ENCODE measurements at places on chromosomes 12 and 14.

GRCh38 chr14:81478446-81478845 lies 55.2 kb downstream of the SEL1L start:
- no peak for DNase-seq

DNA sequence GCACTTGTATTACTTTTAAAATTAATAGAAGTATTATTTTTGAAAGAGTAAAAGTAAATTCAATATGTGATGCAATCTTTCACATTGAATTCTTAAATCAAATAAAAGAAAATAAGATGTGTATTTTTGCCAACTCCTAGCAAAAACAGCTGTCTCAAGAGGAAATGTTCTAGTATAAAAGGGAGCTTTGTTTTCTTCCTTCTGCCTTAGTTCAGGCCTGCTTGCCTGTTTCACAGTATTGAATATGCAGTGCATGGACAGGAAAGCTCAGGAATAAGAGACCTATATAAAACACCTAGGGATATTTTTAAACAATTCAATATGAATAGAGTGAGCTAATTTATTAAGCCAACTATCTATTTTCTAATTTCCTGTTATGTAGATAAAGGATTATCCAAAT lies 294.8 kb upstream of the G2E3 start:
- DNase-seq: no peak

DNA sequence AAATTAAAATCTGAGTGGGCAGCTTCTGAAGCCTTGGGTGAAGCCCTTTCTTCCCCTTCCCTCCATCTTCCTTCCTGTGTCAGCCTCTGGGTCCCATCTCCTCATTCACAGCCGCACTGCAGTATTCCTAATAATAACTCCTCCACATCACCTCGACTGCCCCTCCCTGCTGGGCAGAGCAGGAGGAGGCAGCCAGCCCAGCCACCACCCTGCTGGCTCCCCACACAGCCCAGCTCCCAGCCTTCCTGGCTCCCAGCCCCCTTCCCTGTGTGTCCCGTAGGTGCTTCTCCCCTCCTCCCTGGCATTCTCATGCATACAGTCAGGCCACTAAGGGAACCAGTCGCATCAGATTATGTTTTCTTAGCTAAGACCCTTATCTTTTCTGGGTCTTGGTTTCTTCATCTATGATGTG lies 3.7 kb downstream of the IFFO1 start:
- DNase-seq: no peak

DNA sequence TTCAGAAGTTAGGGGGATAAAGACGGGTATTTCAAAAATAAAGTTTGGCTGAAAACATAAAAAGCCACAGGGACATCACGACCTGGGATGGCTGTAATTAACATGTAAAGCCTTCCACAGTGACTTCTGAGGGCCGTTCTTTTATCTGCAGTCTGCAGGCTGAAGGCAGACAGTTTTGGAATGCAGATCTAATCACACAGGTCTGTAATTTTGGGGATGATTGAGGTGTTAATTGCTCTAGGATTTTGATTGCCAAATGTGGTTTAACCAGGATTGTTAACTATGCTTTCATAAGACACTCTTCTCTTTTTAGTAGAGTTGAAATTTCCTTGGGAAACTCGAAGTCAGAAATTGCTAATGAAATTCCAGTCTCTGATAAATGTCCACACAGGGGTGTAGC lies 355.5 kb downstream of the ATP23 start:
- no peak for DNase-seq

DNA sequence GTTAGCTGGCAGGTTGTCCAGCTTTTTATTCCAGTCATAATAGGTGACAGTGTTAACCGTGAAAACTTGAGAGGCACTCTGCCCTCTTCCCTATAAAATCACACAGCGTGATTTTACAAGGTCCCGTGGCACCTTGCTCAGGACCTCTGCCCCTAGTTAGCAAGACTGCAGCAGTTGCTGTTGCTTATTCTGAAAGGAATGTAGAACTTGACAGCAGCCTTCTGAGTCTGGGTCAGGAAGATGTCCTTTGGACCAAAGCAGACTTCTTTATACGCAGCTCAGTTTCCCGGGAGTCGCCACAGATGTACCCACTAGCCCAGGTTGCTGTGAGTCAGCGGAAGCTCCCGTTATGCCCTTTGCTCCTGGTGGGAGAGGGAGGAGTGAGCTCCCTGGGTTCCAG lies 13.2 kb downstream of the PRKAB1 start:
- DNase-seq: no peak

DNA sequence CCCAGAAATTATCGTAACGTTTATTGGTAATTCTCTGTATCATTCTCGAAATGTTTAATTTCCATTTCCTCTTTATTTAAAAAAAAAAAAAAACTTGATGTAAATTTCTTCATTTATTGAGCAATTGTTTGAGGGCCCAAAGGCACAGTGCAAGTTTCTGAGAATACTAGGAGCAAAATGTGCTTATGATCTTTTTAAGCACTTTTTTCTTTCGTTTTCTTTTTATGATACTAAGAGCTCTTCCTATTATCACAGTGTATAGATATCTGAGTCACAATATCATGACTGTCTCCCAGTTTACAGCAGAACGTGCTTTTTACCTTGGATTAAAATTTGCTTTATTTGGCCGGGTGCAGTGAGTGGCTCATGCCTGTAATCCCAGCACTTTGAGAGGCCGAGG lies 5.6 kb downstream of the ATP2A2 start:
- DNase-seq: no peak

DNA sequence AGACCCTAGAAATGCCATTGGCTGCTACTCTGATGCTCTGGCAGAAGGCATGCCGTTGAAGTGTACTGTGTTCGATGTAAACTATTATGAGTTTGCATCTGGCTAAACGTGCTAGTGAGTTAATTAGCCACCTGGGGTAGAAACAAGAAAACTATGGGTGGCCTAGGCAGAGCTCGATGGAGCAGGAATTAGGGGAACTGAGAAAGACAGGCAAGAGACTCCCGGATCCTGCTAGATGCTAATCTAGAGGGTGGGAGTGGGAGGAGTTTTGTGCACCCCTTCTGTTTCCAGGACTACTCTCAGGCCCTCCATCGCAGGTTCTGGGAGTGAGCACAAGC lies 32.0 kb downstream of the TMEM63C start:
- DNase-seq: no peak

GRCh38 chr12:18683327-18684013 lies 54.3 kb downstream of the PLCZ1 start:
- DNase-seq: no peak

DNA sequence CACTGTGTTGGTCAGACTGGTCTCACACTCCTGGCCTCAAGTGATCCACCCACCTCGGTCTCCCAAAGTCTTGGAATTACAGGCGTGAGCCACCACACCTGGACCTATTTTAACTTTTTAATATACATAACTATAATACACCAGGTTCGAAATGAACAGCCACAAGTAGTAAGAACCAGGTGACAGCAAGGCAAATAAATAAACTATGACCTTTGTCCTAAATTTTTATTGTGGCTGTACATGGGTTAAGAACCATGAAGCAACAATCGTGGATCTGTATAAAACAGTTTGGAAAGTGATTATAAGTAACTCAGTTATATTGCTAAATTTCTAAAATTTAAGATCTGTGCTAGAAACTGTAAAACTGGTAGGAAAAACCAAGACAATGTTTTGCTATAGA lies 41.5 kb downstream of the GXYLT1 start:
- DNase-seq: no peak

GRCh38 chr14:31660728-31661127 lies 99.5 kb downstream of the NUBPL start:
- no peak for DNase-seq

GRCh38 chr14:52602131-52602530 lies 49.5 kb downstream of the GPR137C start:
- DNase-seq: no peak

DNA sequence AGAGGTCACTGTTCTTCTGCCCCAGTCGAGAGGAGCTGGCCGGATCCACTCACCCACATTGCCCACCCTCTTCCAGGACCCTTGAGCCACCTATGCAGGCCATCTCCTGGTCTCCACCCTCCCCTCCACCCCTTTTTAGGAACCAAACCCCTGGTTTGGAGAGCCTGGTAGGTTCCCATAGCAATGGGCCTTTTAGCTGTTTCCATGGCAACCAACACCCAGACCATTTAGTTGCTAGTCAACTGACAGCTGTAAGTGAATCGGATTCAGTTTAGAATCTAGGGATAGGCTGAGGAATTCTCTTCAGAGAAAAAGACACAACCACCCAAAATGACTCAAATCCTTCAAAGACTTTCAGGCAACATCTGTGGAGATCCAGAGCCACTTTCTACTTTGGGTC lies 16.5 kb downstream of the NPC2 start:
- DNase-seq: no peak

DNA sequence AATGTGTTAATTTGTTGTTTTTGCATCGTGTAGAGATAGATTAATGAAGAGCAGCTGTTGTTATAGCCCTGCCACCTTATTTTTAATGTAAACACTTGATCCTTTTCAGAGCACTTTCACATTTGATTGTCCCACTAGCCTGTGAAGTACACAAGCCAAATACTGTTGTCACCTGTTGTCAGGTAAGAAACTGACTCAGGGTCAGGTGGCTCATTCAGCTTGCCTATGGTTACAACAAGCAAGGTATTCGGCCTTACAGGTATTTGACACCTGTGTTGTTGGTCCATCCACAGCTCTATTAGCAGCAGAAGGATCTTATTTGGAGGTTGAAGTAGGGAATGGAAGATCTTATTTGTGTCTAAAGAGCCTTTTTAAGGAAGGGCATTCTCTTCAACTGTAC lies 108.9 kb downstream of the GPR135 start:
- no peak for DNase-seq

DNA sequence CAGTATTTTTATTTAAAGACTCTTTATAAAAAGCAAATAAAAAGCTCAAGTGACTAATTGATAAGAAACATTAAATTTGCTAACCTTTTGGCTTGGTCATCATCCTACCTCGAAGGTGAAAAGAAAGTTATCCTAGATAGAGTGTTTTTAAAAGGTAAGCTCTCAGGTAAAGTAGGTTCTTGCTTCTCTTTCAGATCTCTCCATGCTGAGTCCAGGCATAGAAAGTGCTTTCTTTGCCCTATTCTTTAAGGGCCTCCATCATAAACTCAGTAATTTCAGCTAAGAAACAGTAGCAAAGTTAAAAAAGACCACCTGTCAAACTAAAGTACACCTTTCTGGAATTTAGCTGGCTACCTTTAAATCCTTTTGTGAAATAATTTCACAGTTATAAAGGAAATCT lies 20.6 kb upstream of the ANHX start:
- no peak for DNase-seq

Data from activated CD4-positive, CD25-positive, alpha-beta regulatory T cell (primary cell).